Fibroblast of pulmonary artery (primary cell): ENCODE measurements at places on chromosomes 7 and 10.

DNA sequence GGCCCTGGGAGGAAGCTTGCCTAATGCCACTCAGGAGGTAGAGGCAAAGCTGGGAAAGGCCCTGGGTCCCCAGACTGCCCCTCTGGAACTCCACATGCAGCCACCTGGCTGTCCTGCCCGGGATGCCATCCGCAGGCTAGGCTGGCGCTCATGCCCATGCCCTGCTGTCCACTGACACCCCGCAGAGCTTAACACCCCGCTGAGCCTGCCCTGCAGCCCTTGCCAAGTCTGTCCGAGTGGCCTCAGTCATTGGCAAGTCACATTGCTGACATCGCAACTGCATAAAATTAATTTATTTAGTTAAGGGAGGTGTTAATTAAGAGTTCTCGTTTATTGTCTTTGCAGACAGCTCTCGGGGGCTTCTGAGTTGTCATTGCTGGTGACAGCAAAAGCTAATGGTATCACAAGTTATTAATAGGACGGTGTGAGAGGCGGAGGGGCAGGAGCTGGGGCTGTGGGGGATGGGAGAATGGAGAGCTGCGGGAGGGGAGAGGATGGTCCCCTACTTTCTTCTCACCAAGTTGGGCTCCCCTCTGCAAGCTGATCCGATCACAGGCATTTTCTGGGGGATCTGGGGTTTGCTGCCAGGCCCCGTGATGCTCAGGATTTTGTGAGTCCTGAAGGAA, 55.6 kb upstream of the PCBD1 start:
- DNase-seq: no peak

DNA sequence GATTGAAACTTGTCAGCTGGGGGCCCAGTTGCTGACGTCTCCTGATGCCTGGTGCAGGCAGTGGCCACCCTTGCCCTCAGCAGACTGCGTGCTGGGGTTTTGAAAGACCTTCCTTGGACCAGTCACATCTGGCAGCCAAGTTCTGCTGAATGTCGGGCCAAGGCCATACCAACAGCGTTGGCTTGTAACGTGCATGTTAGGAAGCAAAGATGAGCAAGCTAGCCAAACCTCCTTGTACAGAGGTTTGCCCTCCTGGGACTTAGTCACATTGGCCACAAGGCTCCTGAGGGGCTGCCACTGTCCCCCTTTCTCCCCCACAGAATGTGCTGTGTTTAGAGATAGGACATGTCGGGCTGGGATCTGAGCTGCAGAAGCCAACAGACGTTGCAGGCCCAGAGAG, 49.0 kb downstream of the ADCY1 start:
- DNase-seq: no peak

DNA sequence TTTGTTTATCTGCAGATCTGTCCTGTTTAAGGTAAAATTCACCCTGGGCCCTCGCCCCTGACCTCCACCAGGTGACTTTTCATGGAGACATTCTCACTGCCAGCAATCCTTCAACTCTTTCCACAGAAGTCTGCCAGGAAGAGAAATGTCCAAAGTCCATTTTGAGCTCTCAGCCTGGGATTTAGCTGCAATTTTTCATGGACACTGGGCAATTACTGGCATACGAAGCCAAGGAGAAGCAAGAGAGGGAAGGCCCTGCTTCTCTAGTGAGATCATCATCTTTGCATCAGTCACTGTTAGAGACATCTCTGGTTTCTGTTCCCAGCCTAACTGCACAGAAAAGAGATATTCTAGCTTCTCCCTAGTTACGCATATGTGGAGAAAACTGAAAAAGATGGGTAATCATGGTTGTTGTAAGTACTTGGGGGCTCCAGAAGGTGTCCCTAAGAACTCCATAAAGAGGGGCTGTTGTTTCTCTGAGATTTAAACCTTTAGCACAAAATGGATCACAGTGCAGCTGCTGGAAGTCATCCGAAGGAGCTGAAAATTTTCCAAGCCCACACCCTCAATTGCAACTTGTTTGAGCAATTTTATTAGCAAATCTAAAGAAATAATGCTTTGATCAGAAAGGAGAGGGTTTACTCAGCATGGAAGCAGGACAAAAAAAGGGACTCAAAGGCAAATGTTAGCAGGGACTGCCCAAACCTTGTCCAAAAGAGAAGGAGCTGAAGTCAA, 168.9 kb downstream of the SNX10 start:
- no peak for DNase-seq

GRCh38 chr7:29224726-29225125, 30.2 kb downstream of the CHN2 start:
- no peak for DNase-seq

GRCh38 chr10:124545351-124546054, 83.9 kb downstream of the LHPP start:
- DNase-seq: no peak

DNA sequence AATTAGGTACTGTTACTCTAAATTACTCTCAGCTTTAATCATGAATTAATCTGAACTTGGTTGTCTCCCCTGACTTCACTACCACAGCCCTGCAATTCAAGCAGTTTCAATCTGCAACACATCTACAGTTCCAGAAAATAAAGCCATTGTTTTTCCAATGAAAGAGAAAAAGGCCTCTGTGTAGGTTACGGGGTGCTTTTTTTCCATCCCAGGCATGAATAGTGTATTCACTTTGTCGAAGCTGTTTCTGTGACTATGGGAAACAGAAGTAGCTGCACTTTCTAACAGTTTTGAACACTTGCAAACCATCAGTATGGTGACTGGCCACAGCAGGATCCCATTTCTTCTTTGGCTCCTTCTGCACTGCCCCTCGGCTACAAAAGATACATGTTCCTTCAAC, 460.2 kb downstream of the GRM8 start:
- no peak for DNase-seq

DNA sequence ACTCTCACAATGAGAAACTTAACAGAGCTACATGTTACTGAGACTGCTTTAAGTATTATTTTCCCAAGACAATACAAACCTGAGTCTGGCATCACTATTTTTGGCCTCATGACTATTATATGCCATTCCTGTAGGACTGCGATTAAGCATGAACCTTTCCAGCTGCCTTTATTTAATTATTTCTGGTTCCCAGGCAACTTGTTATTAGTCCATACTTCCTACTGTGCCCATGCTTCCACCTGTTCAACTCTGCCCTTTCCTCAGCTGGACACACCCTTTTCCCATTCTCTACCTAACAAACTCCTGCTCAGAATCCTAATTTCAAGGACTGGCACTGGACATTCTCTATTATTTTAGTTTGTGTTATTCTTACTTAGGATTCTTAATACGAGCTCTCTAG, 8.1 kb upstream of the CROT start:
- DNase-seq: no peak

DNA sequence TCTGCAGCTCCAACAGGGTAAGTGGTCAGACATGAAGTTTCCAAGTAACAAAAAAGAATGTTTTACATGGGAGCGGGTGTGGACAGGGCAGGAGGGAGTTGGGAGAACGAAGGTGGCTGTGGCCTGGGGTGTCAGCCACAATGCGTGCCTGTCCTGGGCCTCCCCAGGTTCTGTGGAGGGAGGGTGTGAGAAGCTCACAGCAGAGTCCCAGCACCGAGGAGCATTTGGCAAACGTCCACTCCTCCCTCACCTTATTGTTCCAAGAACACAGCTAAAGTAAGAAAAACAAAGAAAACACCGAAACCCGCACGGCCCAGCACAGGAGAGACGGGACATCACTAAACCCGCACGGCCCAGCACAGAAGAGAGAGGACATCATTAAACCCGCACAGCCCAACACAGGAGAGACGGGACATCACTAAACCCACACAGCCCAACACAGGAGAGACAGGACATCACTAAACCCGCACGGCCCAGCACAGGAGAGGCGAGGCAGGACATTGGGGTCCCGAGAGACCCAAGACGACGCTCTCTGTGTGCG, 226.4 kb downstream of the MAD1L1 start:
- no peak for DNase-seq

DNA sequence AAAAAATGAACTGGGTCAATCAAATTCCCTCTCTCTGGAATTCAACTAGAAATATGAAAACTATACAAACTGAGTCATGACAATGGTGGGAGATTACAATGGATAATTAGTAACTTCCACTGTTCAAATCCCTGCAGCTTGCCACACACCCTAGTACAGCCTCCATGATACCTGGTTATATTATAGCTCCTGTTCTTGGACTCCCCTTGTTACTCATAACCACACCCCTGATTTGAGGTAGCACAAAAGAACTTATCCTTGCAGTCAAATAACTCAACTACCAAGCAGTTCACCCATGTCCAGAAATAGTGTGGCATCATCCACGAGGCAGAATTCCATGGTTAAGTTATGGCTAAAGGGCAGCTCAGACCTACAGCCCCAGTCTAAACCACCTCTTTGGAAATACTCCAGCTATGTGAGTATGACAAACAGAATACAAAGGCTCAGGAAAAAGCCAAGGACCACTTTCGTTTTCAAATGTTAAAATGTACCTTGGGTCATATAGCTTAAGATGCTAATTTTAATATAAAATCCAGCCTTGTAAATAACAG, 164.7 kb downstream of the CPEB3 start:
- no peak for DNase-seq

- peak; percentile 97 for DNase-seq
Observed at GRCh38 chr7:17523813-17524739, 225.6 kb downstream of the AHR start.
